ENCODE measurements at places on chromosomes 16 and 17. TPM values are rescaled to one million over a fixed set of nuclear protein-coding genes. Genes with fewer than 3 reads are reported as not detected.

The KRTAP1-1 gene
- total RNA-seq: not detected

DNA sequence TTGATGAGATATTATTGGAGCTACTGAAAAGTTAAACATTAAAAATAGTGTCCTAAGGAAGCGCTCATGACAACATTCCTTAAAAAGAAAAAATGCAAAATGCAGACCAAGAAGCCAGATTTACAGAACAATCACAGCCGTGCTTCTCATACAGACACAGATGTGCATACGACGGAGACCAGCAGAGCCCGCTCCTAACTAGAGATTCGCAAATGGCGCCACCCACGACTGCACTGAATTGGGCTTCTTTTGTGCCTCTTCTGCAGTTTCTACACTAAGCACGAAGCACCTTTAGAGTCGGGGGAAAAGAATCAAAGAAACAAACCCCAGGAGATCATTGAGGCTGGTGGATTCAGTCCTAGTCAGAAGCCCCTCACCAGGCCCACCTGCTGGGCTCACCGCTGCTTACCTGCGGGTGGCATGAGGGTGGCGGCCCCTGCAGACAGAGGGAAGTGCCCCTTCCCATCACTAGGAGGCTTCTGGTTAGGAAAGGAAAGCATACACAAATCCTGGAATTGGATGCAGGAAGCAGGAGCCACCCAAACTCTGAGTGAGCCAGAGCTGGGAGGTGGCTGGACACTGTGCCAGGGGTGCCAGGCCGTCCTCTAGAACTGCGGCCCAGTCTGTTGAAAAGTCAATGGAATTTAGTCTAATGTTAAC, 64.9 kb upstream of the CHMP6 start:
- no peak for DNase-seq

The PRSS22 gene
- total RNA-seq: 2.0 TPM

DNA sequence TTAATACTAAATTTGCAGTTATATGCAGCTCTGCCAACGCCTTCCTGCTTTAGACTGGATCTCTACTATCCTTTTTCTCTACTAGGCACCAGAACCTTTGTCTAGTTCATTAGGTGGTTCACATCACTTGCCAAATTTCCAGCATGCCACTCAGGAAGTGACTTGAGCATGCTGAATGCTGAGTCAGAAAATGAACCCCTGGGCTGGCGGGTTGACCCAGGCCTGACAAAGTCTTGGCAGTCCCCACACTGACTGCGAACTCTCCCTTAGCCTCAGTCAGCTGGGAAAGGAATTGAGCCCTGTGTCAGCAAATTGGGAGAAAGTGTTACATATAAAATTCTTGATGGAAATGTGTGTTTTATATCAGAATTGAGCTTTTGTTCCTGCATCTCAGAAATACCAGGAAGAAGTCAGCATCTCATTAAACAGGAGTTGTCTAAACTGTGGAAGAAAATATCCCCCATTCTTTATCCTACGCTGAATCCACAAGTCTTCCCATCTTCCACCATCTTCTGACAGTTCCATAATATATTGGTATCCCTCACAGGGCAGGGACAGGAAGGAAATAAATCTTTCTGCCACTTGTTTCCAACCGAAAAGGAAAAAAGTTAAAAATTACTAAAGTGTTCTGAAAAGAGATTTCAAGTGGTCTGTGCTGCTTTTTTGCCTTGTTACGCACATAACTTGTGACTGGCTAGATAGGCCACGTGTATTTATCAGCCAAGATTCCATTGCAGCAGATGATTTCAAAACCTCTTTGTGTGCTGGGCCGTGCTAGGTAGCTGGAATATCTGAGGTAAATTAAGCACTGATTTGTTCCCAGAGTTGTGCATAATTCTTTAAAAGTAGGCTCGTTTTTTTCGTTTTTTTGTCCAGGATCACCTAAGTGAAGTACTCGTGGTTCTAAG, 16.7 kb upstream of the SLC12A3 start:
- DNase-seq: no peak

DNA sequence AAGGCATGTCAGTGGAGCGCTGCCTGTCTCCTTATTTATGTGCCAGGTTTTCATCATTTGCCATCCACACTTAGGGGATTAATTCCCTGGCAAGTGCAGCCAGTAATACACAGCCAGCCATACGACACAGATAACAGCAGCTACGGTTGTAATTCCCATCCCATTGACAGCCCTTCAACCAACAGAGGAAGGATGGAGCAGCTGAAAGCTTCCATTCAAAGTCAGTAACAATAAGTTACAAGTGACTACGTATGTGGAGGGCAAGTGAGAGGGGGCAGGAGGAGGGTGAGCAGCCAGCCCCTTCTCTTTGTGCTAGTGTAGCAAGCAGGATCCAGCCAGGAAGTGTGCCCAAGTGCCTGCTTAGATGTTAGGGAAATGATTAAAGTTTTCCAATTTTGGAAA, 53.8 kb upstream of the LYRM9 start:
- DNase-seq: no peak

DNA sequence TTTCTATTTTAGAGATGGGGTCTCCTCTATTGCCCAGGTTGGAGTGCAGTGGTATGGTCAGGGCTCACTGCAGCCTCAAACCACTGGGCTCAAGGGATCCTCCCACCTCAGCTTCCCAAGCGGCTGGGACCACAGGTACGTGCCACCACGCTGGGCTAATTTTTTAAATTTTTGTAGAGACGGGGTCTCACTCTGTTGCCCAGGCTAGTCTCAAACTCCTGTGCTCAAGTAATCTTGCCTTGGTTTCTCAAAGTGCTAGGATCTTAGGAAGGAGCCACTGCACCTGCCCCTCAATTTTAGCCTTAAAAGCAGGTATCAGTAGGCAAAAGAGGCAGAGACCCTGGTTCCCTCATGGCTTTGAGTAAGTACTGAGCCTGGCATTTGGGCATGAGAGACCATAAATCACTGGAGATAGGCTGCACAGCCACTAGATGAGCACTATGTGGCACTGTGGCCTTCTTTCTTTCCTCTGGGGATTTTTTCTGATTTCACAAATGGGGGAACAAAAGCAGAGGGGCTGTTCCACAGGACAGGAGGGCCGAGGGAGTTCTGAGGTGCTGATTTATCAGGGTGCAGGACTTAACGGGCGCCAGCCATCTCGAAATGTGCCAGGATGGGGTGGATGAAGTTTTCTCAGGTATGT, 82.2 kb downstream of the PLXDC1 start:
- DNase-seq: peak; percentile 82

DNA sequence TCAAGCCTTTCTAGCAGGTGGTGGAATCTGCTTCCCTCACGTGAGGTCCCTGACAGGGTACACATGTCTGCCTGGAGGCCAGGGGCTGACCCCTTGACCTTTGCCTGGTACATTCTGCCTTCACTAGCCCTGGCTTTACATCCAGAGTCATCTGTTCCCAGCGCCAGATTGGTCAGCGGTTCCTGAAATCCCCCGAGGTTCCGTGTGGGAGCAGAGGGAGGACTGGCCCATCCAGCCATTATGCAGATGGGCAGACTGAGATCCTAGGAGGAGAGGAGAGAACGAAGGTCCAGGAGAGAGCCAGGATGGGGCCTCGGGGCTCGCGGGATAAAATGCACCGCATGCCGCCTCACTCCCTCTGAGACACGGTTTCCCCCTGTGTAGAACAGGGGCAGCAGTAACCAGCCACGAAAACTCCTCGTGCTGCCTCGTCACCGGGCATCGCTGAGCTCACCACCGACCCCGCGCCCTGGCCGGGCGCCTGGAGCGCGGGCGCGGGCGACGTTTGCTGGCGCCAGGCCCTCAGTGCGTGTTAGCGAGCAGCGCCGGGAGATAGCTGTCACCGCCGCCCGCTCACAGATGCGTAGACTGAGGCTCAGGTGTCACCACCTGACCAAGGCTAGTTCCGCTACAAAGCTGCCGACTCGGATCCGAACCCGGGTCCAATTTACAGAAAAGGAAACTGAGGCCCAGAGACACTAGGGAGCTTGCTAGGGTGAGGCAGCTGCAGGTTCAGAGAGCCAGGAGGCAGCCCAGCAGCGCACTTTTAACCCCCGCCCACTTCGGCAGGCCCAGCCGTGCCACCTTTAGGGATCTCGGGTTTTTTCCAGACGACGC, 811 bp upstream of the MAP2K3 start:
- DNase-seq: peak; percentile 63

The SLC35G6 gene
- not detected for total RNA-seq

- no peak for DNase-seq
Observed at GRCh38 chr17:29628644-29629043, 5.9 kb upstream of the CORO6 start.

GRCh38 chr16:11533588-11533987, 53.1 kb downstream of the LITAF start:
- no peak for DNase-seq

GRCh38 chr17:78125976-78126894, 2.3 kb downstream of the TMC6 start:
- DNase-seq: no peak

- DNase-seq: no peak
Observed at GRCh38 chr17:78144147-78144719, 2.0 kb upstream of the C17orf99 start.

GRCh38 chr17:50322271-50322670, 23.7 kb upstream of the XYLT2 start:
- DNase-seq: no peak

- no peak for DNase-seq
Observed at GRCh38 chr16:56998861-56999260, 9.5 kb downstream of the NLRC5 start.

DNA sequence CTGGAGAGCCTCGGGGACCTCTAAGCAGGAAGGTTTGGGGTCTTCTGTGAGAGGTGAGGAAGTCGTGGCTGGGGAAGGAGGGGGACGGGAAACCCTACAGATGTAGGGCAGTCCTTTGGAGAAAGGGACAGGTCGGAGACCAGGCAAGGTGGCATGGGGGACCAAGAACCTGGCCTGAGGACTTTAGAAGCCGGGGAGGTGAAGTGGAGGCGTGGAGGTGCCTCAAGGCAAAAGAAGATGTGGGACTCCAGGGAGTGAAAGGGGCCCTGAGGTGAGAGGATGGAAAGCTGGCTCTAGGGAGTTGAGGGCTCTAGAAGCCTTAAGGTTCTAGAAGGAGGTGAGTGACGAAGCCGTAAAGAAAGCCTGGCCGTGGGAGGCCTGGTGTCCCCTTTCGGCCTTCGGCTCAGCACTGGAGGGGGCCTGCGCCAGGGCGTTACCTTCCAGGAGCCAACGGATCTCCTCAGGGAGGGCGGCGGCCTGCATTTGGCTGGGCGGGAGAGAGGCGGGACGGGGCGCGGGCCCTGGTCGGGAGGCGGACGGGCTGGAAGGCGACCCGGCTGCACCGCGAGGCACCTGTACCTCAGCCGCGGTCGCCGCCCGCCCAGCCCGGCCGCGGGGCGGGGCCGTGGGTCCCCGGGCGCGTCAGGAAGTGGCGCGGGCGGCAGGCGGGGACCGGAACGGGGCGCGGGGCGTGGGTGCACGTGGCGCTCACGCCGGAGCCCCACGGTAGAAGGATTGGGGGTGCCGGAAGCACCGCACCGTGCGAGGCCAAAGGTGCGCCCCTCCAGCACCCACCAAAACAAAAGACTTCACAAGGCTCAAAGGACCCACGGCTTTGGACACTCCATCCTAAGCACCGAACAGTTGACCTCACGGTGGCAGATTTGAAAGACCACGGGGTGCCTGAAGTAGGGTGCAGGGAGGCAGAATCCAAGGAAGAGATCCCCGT, at the start of gene SKAP1:
SKAP1 (minus strand) TSS at position 577 of the 949 bp plus-strand sequence.
- peak; percentile 71 for DNase-seq

DNA sequence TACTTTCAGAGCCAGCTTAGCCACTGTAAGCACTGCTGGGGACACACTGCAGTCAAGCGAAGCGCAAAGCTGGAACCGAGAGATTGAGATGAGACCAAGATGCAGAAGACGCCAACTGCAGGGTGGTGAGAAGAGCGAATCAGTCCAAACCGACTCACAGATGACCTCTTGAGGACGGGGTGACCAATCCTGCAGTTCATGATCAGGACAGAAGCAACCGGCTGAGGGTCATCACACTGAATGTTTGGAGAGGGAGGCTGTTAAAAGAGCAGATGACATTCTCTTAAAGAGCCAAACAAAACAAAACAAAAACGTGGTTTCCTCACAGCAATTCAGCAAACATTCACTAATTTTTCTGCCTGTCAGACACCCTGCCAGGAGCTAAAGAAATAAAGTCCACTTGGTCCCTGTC, 8.5 kb downstream of the HASPIN start:
- no peak for DNase-seq

DNA sequence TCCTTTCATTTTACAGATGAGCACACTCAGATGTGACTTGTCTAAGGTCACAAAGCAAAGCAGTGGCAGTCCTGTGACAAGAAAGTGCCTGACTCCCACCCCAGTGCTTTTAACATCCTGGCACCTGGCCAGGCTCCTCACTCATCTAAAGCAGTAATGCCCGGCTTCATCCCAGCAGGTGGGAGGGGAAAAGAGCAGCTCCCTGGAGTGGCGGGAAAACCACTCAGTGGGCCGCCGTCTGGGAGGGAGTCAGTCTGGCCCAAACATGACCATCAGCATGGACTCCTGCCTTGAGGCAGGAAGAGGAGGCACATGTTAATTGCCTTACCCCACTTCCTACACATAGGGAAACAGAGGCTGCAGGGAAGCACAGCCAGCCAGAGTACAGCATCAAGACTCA, 2.6 kb downstream of the PCGF2 start:
- DNase-seq: no peak

- DNase-seq: peak; percentile 46
Observed at GRCh38 chr17:1999557-2000251, 25.4 kb downstream of the RTN4RL1 start.

The CDRT15L2 gene
- not detected for total RNA-seq

GRCh38 chr17:29068818-29069217, 25.9 kb downstream of the PIPOX start:
- DNase-seq: no peak

- peak; percentile 76 for DNase-seq
Observed at GRCh38 chr16:1825864-1826690, 548 bp downstream of the HAGH start.

DNA sequence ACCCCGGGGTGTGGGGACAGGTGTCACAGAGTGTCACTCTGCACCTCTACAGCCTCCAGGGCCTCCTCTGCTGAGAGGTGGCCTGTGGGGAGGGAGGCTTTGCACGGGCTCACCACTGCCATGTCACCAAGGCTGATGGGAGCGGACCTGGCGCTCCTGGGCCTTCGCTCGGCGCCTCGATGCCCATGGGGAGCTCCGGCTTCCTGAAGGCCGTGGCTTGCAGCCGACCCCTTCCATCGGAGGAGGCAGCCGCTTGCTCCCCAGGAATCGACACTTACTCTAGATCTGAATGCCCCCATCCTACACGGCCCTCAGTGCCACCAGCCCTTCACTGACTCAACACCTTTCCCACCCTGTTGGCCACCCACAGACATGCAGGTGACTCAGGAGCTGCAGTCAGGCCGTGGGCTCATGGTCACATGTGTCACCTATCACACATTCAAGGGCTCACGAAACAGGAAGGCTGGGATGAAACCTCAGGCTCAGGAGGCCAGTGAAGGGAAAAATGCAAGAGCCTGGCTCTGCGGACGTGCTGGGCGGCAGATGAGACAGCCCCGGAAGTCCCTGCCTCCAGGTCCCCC, 11.9 kb downstream of the LGALS3BP start:
- DNase-seq: no peak

- DNase-seq: no peak
Observed at GRCh38 chr17:45282683-45283644, 21.1 kb upstream of the SPATA32 start.

GRCh38 chr16:89155851-89156739, 15.5 kb upstream of the CDH15 start:
- DNase-seq: no peak

Data from GM23338 (cell line).